ENCODE measurements at places on chromosomes 2 and 18.

- no peak for DNase-seq
These were observed 159.5 kb downstream of the L3MBTL4 start for GRCh38 chr18:6255116-6255705.

DNA sequence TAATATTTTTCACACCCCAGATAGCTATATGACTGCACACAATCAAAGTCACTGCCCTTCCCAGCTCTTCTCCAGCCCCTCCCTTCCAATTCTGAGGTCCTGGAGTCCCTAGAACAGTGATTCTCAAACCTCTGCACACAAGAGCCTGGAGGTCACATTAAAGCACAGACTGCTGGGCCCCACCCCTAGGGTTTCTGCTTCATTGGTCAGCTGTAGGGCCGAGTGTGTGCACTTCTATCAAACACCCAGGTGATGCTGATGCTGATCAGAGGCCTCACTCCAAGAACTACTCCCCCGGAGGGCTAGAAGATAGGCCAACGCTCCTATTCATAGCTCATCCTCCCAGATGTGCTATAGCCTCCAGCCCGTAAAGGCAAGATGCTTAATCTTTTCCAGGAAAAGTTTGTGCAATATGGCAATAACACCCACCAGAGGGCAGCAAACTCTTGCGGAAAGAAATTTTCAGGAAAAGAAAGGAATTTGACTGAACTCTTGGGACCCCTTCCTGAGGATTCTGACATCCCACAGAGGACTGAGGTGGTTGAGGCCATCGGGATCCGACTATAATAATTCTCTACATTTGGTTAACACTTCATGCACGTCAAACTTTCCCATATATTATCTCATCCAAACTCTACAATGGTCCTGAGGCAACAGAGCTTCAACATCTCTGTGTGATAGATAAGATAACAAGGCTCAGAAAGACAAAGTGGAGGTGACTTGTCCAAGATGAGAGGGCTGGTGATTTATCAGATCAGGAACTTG is 194.2 kb upstream of the PKDCC start:
- peak; percentile 20 for DNase-seq

GRCh38 chr2:233353769-233354499 is at the start of gene DGKD:
Gene DGKD (plus strand): TSS chr2:233354494. CDS start chr2:233354519, 25 bp downstream.
- peak; percentile 60 for DNase-seq

GRCh38 chr2:36800381-36800780 is 103.9 kb downstream of the VIT start:
- DNase-seq, result peak; percentile 65

GRCh38 chr2:197925204-197925603 is 120.8 kb downstream of the PLCL1 start:
- DNase-seq, result no peak

Data from CD4-positive, alpha-beta T cell treated with Interleukin-4 for 4 hours (primary cell).